ENCODE measurements at places on chromosomes 1 and 21. TPM values are rescaled to one million over a fixed set of nuclear protein-coding genes. Genes with fewer than 3 reads are reported as not detected.

DNA sequence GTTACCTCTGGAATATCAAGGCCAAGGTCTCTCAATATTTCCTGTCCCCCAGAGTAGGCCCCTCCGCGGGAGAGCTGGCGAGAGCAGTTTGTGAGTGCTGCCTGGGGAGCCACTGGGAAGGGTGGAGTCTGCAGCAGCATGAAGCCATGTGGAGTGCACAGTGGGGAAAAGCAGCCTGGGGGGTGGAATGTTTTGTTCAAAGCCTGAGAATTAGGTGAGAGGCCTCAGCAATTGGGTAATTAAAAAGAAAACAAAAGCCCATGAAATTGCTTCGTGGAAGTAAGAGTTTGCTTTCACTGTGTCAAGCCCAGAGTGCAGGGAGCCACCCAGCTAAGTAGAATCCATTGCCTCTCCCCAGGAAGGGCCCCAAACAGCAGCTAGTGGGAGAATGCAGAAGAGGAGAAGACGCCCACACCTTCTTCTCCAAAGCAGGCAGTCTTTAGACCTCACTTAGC, 30.2 kb upstream of the DISC1 start:
- no peak overlapping the region for H3K4me3 ChIP-seq
- H3K4me1 ChIP-seq, result peaks cover 10% of the 10 kb centered on the region
- H3K27me3 ChIP-seq, result no peaks in the 10 kb centered on the region
- no peak overlapping the region for H3K27ac ChIP-seq
- H3K36me3 ChIP-seq, result no peaks in the 10 kb centered on the region

- H3K4me3 ChIP-seq, result no peak overlapping the region
- no peaks in the 10 kb centered on the region for H3K4me1 ChIP-seq
- H3K27me3 ChIP-seq, result no peaks in the 10 kb centered on the region
- no peak for DNase-seq
- H3K36me3 ChIP-seq, result no peaks in the 10 kb centered on the region
- H3K27ac ChIP-seq, result peak overlapping the region; percentile 95
These were observed 187.1 kb upstream of the NFIA start for GRCh38 chr1:60895252-60895651.

CELA3B gene
- polyA plus RNA-seq, result not detected

DNA sequence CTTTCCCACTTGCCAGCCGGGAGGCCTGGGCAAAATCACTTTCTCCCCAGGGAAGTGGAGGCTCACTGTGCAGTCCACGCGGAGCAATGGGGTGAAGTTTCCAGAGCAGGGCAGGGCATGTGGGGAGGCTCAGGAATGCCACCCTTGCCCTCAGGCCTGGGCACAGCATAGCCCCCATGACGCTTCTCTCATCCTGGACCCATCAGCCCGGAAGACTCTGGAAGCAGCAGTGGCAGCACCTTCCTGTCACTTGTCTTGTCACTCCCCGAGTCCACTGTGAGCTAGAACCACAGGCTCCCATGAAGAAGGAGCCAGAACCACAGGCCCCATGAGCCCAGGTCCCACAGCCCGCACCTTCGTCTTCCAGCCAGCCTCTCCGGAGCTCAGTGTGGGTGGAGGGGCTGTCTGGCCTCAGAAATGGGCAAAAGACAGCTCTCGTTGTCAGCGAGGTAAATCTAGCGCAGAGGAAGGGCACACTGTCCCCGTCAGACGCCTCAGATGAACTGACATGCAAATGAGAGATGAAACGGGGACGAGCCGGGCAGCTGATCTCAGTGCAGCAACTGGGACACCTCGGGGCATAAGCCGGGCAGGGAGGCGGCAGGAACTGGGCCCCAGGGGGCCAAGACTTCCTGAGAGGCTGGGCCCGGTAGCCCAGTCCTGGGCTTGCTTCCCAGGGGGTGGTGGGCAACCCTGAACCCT, 6.1 kb downstream of the PDE9A start:
- no peaks in the 10 kb centered on the region for H3K36me3 ChIP-seq
- no peaks in the 10 kb centered on the region for H3K4me1 ChIP-seq
- H3K27ac ChIP-seq, result no peak overlapping the region
- no peak overlapping the region for H3K4me3 ChIP-seq
- no peak for DNase-seq

GRCh38 chr1:212477680-212478466, 45.2 kb downstream of the NENF start:
- H3K4me3 ChIP-seq, result no peak overlapping the region
- no peaks in the 10 kb centered on the region for H3K36me3 ChIP-seq
- H3K4me1 ChIP-seq, result no peaks in the 10 kb centered on the region
- no peak overlapping the region for H3K27ac ChIP-seq
- DNase-seq, result no peak

ZBTB8OS gene
- 59.2 TPM for polyA plus RNA-seq

KCNN3 gene
- polyA plus RNA-seq, result 0.10 TPM

USP21 gene
- polyA plus RNA-seq, result 24.5 TPM

DNA sequence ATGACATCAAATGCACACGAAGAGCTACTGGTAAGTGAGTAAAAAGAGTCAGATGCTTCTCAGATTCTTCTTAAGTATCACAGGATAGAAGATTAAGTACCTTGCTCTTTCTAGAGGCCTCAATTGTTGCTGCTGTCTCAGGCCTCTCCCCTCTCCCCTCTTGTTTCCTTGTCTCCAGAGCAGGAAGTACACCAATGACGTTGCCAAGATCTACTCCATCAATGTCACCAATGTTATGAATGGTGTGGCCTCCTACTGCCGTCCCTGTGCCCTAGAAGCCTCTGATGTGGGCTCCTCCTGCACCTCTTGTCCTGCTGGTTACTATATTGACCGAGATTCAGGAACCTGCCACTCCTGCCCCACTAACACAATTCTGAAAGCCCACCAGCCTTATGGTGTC, 21.3 kb upstream of the SARS1 start:
- H3K4me3 ChIP-seq, result no peak overlapping the region
- no peak overlapping the region for H3K27ac ChIP-seq
- H3K4me1 ChIP-seq, result no peaks in the 10 kb centered on the region
- no peak for DNase-seq

DNA sequence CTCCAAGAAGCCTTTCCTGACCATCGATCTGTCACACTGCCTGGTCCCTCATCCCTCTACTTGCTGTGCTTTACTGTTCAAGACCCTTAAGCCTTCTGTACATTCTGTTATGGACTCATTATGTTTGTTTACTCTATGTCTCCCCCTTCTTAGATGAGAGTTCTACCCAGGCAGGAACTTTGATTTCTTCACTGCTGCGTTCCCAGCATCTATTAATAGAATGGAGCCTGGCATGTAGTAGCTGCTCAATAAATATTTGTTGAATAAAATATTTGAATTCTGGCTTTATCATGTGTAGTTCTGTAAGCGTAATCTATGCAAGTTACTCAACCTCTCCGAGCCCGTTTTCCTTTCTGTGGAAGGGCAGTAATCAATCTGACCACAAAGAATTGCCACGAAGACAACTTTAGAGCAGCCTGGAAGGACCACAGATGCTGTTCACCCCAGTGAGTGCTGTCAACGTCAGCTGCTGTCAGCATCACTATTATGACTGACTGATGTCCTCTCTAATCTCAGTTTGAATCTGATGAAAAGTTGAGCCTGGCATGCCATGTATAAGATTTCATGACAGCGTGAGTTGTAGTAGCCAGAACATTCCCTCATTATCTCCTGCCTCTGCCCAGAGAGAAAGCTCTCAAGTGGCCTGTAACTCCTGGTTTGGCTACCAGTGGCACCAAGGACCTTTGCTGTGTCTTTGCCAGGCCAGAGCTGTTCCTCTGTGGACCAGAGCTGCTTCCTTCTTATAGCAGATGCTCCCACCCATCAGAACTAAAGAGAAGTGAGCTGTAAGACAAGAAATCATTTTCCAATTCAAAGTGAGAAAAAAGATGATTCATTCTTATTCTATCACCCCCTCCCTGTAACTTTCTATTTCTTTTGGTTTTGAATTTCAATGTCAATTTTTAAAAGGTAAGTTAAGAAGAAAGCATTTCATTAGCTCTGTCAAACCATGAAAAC, 94.5 kb downstream of the PRDM2 start:
- no peaks in the 10 kb centered on the region for H3K4me1 ChIP-seq
- H3K27ac ChIP-seq, result no peak overlapping the region
- no peak overlapping the region for H3K4me3 ChIP-seq
- DNase-seq, result no peak

REN gene
- not detected for polyA plus RNA-seq

DNA sequence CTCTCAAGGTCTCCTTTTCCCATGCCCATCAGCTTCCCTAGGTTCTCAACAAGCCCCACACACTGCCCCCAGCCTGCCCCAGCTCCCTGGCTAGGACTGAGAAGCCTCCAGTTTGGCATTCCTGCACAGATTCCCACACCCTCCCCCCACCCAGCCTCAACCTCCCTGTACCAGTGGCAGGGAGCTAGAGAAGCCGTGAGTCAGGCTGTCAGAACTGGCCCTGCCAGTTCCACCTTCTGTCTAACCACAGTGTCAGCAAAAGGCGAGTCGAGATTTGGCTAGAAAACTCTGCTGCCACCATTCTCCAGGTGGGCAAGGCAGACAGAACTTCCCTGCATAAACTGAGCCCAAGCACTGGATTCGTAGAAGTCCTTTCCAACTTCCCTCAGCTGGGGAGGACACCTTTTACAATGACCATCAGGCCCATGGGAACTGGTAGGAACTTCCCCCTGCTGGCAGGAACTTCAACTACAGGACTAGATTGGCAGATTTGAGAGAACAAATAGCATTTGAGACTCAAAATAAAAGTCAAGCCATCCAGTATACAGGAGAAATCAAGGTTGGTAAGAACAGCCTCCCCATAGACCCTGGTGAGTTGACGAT, 31.0 kb downstream of the TNNT2 start:
- H3K27me3 ChIP-seq, result no peaks in the 10 kb centered on the region
- H3K4me3 ChIP-seq, result no peak overlapping the region
- H3K27ac ChIP-seq, result no peak overlapping the region
- DNase-seq, result peak; percentile 61

- no peaks in the 10 kb centered on the region for H3K27me3 ChIP-seq
- peaks cover 3% of the 10 kb centered on the region for H3K4me1 ChIP-seq
- H3K36me3 ChIP-seq, result no peaks in the 10 kb centered on the region
- no peak overlapping the region for H3K4me3 ChIP-seq
- no peak overlapping the region for H3K27ac ChIP-seq
These were observed 78.9 kb downstream of the KAZN start for GRCh38 chr1:14677292-14677971.

GRCh38 chr1:246067432-246068216, 439.5 kb downstream of the SMYD3 start:
- H3K27me3 ChIP-seq, result no peaks in the 10 kb centered on the region
- no peaks in the 10 kb centered on the region for H3K36me3 ChIP-seq
- DNase-seq, result no peak
- peaks cover 28% of the 10 kb centered on the region for H3K4me1 ChIP-seq

- no peaks in the 10 kb centered on the region for H3K36me3 ChIP-seq
- H3K27ac ChIP-seq, result no peak overlapping the region
- no peak for DNase-seq
- no peaks in the 10 kb centered on the region for H3K27me3 ChIP-seq
These were observed 57.1 kb upstream of the SPOCD1 start for GRCh38 chr1:31872658-31873636.

GRCh38 chr1:244361764-244362473, 89.8 kb downstream of the ADSS2 start:
- DNase-seq, result no peak
- no peaks in the 10 kb centered on the region for H3K36me3 ChIP-seq
- no peaks in the 10 kb centered on the region for H3K4me1 ChIP-seq
- peak overlapping the region; percentile 13 for H3K4me3 ChIP-seq
- no peaks in the 10 kb centered on the region for H3K27me3 ChIP-seq
- H3K27ac ChIP-seq, result peak overlapping the region; percentile 78

SPRR2G gene
- polyA plus RNA-seq, result not detected

LCE2C gene
- polyA plus RNA-seq, result not detected
